A673 (cell line): ENCODE measurements at places on chromosomes 1 and 21.

GRCh38 chr1:33634806-33635205 is 162.4 kb downstream of the ZSCAN20 start:
- DNase-seq, result peak; percentile 61

DNA sequence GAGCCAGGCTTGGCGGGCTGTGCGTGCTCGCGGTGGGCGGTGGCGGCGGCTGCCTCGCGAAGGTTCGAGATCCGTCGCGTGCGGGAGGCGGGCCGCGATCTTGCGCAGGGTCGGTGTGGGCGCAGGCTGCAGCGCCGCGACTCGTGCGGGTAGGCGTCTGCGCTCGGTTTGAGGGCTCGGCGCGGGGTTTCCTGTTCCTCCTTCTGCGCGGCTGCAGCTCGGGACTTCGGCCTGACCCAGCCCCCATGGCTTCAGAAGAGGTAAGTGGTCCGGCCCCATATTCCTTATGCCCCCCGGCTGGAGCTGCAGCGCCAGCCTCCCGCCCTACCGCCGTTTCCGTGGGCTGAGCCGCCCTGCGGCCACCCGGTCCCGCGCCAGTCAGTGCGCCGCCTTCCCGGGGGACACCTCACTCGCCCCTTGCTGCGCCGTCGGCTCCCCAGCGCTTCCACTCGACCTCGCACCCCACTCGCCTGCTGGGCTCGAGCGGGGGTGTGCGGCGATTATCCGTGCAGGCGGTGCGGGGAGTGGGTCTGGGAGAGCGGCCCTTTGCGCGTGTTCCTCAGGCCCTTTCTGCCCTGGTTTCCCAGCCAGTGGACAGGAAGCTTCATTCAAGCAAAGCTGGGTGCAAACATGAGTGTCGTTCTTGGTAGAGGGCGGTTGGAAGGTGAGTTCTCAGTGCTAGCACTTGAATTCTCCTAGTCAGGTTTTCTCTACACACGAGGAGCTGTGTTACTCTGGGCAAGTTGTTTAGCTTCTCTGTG is at the start of gene CACYBP:
Gene CACYBP (plus strand): TSS at position 12 of the 761 bp plus-strand sequence. CDS start 234 bp downstream, at position 246.
- no peak for DNase-seq

DNA sequence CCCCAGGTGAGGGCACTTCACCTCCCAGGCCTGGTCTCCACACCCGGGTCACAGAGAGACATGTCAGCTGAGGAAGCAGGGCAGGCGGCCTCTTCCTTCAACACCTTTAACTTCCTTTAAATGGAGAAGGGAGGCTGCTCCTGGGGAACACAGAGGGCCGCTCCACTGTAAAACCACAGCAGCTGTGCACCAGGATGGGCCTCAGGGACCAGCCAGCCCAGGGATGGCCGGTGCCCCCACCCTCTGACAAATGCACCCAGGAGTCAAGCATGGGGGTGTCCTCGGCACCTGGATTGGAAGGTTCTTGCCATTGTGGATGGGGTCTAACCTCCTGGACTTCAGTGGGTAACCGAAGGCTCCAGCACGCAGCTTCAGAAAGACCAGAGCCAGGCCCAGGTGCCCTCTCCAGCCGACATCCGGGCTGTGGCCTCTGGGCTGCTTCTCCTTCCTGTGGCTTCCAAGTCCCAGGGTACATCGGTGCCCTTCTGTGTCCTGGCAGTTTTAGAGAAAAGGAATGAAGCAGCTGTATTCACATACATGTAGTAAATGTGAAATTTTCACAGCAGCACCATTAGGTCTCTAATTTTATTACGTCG is 121.7 kb upstream of the COL6A1 start:
- no peak for DNase-seq

DNA sequence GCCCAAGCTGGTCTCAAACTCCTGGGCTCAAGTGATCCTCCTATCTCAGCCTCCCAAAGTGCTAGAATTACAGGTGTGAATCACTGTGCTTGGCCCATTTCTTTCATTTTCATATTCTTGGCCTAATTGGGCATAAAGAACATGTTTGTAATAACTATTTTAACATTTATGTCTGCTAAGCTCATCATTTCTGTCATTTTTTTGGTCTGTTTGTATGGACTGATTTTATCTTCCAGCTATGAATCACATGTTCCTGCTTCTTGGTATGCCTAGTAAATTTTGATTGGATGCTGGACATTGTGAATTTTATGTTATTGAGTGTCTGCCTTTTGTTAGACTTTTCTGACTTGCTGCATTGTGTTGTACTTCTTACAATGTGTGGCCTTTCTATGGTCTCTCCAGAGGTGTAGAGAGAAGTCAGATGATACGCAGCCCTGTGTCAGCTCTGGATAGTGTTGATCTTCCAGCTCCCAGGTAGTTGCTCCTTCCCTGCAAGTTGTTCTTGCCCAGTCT is 39.0 kb upstream of the PPM1J start:
- DNase-seq, result no peak

- DNase-seq, result no peak
These were observed 34.1 kb downstream of the EPHA8 start for GRCh38 chr1:22597301-22597965.

DNA sequence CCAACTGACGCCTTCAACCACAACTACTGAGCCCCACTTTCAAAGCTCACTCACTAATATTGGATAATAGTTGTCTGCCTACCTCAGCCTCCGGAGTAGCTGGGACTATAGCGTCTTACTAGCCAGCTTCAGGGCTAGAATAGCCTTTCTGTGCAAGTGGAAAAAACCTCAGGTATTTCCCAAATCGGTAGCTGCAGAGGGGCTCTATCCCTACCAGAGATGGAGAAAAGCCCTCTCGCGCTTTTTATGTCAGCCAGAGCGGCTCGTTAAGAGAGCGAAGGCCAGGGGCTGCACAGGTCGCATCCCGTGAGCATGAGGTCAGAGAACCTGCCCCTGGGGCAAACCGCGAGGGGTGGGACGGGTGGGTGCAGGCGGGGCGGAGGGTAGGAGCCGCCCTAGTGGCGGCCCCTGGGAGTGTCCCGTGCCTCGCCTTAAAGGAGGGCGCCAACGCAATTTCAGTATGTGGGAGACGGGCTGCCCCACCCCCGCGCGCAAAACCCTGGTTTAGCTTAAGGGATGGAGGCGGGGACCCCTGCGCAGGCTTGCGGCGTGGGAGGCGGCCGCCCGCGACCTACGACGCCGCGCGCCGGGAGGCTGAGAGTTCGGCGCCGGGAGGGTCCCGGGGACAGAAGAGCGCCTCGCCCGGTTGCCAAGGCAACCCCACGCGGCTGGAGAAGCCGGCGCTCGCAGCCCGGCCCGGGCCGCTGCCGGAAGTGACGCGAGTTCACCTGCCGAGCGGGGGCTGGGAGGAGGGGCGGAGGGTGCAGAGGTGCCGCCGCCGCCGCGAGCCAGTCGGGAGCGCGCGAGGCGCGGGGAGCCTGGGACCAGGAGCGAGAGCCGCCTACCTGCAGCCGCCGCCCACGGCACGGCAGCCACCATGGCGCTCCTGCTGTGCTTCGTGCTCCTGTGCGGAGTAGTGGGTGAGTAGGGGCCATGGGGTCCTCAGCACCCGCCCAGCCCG is at the start of gene CXADR:
Gene CXADR (plus strand): TSS at position 791 of the 961 bp plus-strand sequence. CDS start 87 bp downstream, at position 878.
- peak; percentile 83 for DNase-seq
